ENCODE measurements at places on chromosomes 2 and 18.
A peak's percentile ranks its signal among the peaks of the same experiment; 100 is the strongest.

DNA sequence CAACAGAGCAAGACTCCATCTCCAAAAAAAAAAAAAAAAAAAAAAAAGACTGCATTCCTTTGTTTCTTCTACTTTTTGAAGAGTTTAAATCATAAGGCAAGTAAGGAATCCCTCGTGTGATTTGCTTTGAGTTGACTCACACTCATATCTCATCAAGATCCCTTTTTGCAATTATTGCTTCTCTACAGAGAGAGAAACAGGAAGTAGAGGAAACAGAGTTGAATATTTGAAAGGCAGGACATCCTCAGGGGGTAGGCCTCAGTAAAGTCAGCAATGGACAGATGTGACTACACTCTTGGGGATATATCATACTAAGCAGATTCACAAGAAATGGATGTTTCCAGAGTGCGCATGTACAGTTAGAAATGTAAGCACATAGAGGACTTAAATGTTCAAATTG lies 11.2 kb upstream of the EFR3B start:
- DNase-seq: no peak

- no peak for DNase-seq
Observed at GRCh38 chr2:181462033-181462432, 4.8 kb downstream of the ITGA4 start.

- no peak for DNase-seq
Observed at GRCh38 chr18:36757991-36758390, 70.8 kb downstream of the TPGS2 start.

DNA sequence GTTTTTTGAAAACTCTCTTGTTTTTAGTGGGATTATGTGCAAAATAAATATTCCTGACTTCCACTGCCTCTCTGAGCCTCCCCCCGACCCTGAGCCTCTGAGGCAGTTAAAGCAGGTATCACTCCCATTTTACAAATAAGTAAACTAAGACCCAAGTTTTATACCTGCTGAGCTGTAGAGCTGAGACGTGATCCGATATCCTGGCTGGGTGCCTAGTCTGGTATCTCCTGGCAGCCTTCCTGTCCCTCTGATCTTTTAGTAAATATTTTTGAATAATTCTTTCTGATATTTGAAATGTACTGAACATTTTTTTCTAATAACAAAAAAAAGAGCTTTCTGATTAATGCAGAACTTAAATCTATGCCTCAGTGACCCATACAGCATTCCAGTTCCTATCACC lies 108.3 kb upstream of the NOSTRIN start:
- no peak for DNase-seq

- DNase-seq: no peak
Observed at GRCh38 chr18:58501066-58501896, 127.6 kb downstream of the ALPK2 start.

DNA sequence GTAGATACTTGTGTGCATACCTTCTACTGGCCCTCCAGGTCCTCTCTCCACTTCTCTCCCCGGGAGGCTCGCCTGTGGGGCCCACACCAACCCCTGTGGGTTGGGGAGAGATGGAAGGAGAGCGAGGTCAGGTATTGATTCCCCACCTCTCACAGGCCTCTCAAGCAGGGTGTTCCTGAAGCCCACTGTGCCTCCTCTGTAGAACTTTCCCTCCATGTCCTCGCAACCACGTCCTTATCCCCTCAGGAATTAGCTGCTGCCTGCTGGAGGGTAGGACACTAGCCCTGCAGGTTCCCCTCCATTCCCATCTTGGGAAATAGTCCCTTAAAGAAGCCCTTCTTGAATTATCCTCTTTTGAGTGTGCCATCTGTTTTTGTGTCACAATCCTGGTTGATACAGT lies 38.9 kb upstream of the KLF11 start:
- no peak for DNase-seq

DNA sequence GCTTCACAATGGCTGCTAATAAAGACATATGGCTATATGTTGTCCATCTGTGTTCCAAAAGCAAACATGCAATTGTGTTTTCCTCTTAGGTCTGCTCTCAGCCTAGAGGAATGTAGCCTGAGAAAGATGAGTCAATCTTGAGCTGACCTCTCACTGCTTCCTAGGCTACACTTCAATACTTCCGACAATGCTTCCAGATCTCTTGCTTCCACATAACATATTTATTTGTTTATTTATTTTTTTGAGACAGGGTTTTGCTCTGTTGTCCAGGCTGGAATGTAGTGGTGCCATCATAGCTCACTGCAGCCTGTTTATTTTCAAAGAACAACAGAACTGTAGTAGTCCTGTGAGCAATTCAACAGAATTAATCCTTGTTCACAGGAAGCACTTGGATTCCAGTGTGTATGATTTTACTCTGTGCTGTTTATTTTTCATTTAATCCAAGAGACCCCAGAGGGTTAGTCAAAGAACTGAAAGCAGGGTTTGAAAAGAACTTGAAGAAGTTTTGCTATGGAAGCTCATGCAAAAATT lies 437.9 kb downstream of the TXNL1 start:
- DNase-seq: no peak

DNA sequence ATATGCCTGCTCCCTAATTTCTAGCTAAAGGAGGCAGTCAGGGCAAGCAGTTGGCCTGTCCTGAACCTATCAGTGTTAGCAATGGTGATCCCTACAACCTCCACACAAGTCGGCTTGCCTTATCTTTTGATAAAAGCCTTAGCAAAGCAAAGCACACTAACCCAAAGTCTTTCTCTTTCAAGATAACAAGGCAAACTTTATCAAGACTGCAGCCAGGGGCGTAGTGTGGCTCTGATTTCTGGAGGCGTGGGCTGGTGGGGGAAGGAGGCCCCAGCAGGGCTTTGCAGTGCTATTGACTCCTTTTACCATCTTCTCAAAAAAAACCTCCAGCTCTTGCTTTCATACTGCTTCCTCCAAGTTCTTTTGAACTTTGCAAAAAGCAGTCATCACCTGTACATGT lies 40.2 kb upstream of the LAMA1 start:
- peak; percentile 73 for DNase-seq

GRCh38 chr2:212032536-212033219 lies 505.9 kb downstream of the ERBB4 start:
- no peak for DNase-seq
